ENCODE measurements at places on chromosomes 6 and 20.

DNA sequence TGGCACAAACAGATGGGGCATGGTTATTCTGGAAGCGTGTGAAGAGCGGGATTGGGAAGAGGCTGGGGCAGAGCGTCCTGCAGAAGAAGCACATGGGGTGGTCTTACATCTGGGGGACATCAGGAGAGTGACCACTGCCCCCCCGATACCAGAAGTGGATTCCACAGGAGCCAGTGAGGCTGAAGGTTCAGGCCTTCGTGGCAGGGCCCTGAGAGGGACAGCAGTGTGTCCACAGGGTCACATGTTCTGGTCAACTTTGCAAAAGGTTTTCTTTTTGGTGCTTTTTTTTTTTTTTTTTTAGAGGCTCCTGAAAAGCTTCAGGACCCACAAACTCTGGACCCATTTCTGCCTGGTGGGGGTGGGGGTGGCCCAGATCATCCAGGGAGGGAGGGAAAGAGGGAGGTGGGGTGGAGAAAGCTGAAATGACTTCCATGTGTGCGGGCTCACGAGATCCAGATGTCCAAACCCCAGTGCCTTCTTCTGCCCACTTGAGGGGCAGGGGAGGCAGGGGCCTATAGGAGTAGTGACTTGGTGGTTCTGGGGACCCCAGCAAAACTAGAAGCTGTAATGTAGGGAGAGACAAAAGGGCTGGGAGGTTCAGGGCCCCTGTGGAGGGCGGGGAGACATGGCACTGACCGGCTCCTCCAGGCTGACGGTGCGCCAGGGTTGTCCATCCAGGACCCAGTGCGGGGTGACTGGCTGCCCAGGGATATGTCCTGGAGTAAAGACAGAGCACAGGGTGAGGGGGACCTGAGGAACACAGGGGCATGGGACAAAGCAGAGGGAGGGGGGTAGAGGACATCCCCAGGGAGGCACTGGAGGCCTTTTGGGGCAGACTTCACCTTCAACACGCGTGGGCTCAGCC is 2.7 kb downstream of the ADAM33 start:
- no peak for DNase-seq

DNA sequence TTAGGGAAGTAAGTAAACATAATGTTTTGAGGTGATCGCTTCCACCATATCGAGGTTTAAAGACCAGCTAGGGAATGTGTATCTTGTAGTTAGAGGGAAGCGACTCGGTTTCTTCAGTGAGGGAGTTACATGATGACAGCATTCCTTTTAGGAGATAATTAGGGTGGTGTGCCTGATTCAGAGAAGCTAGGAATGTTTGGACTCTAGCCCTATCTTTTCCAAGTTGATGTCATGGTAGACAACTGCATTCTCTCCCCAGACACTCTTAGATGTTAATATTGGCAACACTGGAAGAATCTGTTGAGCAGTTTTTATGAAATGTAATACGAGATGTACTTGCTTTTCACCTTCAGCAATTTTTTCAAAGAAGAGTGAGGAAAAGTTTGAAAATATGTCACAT is 12.9 kb upstream of the HIVEP1 start:
- DNase-seq: no peak

DNA sequence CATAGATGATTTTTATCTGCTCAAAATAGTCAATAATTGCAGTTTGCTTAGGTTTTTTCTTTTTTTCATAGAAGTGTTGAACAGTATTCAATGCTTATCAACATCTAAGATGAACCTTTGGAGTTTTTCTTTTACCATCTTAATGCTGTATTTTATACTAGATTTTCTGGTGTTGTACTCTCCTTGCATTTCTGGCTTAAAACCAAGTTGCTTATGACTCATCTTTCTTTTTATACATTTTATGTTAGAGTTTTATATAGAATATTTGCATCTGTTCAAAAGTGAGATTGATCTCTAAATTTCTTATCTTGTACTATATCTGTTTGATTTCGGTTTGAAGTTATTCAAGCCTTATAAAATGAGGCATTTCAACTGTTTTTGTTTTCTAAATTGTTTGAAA is 232.5 kb downstream of the RFPL4B start:
- DNase-seq: no peak

GRCh38 chr6:1991332-1991878 is 254.0 kb downstream of the GMDS start:
- DNase-seq: no peak

DNA sequence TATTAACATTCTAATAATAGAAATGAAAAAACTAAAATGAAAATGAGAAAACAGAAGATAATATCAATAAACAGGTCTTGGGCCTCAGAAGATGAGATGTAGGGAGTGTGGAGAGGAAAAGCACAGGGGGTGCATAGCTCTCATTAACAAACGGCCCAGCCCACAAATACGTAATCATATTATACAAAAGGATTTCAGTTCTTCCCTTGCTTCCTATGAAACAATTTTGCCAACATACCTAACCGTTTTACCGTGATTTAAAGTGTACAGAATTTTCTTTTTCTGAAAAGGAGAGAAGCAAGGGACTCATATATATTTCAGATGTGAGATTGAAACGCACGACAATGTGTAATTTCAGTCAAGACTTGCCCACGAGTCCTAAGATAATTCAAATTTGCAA is 136.0 kb downstream of the HFE start:
- no peak for DNase-seq

DNA sequence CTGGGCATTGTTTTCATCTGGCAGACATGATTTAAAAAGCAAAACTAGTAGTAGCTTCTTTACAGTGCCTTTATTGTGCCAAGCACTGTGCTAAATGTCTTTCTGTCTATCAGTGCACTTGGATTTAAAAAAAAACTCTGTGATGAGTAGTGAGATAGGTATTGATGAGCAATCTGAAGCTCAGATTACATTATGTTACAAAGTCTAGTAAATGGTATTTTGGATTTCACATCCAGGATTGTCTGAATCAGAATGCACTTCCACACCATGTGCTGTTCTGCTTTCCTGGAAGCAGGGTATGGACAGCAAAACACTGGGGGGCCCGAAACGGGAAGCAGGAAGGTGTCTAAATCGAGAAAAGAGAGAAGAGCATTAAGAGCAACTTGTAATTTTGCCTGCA is 103.4 kb upstream of the CCN2 start:
- DNase-seq: no peak

GRCh38 chr6:142883011-142883410 is 62.0 kb downstream of the HIVEP2 start:
- no peak for DNase-seq

GRCh38 chr6:39298061-39298460 is 16.2 kb downstream of the KCNK17 start:
- no peak for DNase-seq

GRCh38 chr20:58579819-58580473 is 64.7 kb upstream of the APCDD1L start:
- no peak for DNase-seq

DNA sequence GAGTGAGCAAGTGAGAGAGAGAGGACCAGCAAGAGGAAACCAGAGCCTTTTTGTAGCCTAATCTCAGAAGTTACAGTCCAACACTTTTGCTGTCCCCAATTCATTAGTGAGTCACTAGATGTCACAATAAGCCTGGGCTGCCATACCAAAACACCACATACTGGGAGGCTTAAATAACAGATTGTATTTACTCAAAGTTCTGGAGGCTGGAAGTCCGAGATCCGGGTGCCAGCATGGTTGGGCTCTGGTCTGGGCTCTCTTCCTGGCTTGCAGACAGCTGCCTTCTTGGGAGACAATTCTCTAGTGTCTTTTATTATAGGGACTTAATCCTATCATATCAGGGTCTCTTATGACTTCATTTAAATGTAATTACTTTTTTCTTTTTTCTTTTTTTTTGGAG is 50.7 kb upstream of the FERMT1 start:
- DNase-seq: no peak

DNA sequence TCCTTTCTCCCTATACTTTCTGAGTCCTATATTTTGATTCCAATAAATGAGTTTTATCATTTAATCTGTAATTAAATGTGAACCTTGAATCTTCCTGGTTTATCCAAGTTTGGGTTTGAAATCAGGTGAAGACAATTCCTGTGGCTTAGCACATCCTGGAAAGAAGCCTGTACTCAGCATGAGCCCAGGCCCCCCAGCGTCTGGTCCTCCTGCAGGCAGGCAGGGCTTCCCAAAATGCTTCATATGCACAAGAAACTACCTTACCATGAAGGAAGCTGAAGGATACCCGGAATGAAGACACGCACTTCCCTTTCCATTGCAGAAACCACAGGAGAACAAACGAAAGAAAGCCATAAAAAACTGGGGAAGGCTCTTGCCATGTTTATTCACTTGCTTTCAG is 157.4 kb upstream of the PDE10A start:
- no peak for DNase-seq

DNA sequence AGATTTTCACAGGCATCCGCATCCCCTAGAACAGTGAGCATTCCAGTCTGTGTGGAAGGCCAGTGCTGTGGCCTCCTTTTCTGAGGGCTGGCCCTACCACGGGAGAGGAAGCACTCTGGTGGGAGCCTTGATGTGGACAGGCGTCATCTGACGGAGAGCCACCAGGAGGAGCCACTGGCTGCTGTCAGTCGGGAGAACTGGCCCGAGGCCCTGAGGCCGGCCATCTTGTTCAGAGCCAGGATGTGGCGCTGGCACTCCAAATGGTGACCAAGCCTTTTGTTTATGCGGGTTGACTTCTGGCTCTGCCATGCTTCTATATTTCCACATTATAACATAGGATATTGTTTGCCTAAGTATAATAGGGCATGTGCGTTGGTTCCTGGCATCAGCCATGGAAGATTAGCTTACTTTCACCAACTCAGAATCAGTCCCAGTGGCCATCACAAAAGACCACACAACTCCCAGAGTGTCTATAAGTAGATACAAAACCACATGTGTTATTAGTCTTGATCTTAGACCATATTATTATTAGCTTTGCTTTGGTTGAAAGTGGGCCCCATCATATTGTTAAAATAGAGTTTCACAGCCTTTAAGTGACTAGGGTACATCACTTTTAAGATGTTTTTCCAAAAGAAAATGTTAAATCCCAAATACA is 273.9 kb upstream of the TAB2 start:
- DNase-seq: no peak

- DNase-seq: no peak
Measured at GRCh38 chr6:11934638-11935037, 77.5 kb upstream of the HIVEP1 start.

- DNase-seq: no peak
Measured at GRCh38 chr6:168536665-168537539, 95.9 kb downstream of the SMOC2 start.

DNA sequence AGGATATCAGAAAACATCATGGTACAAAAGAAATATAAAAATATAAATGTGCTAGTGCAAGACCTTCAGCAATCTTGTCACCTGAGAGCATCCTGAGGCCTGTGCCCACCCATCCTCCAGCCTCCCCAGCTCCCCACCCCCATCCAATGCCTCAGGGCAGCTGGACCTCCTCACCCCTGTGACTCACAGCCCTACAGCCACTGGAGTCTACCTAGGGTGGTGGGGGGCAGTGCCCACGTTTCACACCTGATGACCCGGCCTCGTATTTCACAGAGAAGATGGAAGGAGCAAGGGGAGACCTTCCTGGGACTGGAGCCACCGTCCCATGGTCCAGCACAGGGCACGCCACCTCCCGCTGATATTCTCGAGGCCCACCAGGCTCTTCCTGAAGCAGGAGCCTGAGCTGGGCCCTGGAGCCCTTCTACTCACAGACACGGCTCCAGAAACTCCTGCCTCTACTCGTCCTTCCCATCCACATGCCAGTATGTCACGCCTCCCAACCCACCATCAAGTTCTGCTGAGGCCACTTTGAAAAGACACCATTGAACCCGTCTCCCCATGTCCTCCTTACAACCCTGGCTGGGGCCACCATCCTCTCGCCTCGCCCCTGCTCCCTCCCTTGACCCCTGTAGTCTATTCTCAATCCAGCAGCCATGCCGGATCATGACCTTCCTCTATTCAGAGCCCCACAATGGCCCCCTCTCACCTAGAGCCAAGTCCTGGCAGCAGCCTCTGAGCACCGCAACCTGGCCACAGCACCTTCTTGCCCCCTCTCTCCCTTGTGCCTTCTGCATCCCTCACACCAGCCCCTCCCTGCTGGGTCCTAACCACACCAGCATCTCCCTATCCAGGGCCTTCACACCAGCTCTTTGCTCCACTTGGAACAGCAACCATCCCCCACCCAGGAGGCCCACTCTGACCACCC is 13.3 kb downstream of the APMAP start:
- no peak for DNase-seq

- DNase-seq: no peak
Measured at GRCh38 chr6:88666901-88667300, 296.5 kb downstream of the RNGTT start.

DNA sequence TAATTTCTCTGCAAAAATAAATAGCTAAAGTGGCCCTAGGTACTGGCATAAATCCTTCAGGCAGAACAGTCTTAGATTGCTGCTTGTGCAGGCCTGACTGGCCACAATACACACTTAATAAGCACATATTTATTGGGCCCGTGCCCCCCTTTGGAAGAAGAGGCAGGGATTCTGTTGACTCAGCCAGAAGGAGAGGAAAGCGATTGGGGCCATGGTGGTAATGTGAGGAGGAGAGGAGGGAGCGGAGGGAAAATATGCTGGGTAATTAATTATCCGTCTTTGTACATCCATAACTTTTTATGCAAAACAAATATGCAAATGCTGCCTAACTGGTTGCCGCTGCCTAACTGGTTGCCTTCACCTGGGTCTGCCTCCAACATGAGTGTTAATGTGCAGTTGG is 36.2 kb downstream of the CD40 start:
- no peak for DNase-seq

DNA sequence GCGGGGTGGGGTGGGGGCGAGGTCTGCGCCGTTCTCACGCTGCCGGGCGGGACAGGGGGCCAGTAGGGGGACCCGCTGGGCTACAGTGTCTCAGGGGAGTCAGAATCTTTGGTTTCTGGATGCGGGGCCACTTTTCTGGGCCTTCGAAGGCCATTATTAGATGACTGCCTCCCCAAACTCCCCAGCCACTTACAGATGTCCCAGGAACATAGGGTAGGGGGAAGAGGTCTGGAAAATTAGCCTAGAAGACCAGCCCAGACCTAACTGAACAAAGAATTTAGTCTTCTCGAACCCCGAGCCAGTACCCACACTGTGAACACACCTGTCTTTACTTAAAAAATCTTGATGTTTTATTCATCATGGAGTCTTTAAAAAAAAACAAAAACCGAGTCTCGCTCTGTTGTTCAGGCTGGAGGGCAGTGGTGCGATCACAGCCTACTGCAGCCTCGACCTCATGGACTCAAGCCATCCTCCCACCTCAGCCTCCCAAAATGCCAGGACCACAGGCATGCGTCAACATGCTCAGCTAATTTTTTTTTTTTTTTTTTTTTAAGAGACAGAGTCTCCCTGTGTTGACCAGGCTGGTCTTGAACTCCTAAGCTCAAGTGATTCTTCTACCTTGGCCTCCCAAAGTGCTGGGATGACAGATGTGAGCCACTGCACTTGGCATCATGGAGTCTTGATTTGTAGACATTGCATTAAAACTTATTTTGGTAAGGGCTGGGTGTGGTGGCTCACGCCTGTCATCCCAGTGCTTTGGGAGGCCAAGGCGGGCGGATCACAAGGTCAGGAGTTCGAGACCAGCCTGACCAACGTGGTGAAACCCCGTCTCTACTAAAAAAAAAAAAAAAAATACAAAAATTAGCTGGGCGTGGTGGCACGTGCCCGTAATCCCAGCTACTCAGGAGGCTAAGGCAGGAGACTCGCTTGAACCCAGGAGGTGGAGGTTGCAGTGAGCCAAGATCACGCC is 3.3 kb upstream of the SLC29A1 start:
- DNase-seq: no peak

All from amniotic stem cell (primary cell).